ENCODE measurements at places on chromosomes 13 and 19.

GRCh38 chr19:9917321-9917720 lies 19.0 kb downstream of the OLFM2 start:
- DNase-seq, result no peak

GRCh38 chr13:33514362-33514761 lies 228.8 kb upstream of the STARD13 start:
- no peak for DNase-seq

DNA sequence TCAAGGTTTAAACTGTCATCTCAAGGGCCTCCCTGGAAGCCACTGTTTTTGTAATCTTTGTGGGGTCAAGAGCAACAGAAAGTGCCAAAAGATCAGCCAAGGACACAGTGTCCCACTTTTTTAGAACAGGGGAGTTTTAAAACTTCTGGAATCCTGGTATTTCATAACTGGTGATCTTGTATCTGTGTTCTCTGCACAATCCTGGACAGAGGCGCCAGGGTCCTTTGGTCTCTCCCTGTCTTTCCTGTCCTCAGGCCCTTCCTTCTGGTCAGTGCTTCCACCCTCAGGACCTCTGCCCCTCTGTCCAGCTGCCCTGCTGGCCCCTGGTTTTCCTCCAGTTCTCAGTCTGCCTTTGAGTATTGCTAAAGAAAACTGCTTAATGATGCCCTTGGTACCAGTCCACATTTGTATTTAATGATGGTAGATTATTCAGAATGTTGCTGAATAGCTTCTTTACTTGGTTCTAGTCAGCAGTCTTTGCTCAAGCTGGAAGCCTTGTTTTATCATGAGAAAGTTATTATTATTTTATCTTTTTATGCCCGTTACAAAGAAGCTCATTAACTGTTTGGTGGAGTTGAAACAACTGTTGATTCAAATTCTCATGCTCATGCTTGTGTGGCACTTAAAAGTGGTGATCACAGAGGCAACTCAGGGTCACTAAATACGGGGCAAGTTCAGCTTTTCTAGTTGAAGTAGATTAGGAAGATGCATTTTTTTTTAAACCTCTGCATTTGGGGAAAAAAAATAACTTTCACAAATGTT lies 47.5 kb downstream of the WASF3 start:
- no peak for DNase-seq

DNA sequence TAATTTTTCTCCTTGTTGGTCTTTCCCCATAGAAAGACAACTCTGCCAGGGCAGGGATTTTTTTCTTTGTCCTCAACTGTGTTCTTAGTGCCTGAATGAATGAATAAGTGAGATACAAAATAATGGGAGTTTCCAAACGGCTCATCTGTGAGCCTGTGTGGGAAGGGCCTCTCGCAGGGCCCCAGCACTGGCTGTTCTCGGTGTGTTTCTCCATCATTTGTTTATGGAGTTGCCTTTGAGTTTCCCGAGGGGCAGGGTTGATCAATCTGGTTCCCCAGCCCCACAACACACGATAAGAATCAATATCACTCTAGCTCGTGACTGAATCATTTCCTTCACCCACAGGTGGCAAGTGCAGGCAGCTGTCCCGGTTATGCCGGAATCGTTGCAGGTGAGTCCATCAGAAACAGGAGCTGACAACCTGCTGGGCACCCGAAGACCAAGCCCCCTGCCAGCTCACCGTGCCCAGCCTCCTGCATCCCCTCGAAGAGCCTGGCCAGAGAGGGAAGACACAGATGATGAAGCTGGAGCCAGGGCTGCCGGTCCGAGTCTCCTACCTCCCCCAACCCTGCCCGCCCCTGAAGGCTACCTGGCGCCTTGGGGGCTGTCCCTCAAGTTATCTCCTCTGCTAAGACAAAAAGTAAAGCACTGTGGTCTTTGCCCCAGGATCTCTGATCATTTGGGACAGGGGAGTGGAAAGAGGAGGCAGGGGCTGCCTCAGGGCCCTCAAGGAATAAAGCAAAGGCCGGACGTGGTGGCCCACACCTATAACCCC lies 14.9 kb downstream of the FXYD5 start:
- DNase-seq, result no peak

DNA sequence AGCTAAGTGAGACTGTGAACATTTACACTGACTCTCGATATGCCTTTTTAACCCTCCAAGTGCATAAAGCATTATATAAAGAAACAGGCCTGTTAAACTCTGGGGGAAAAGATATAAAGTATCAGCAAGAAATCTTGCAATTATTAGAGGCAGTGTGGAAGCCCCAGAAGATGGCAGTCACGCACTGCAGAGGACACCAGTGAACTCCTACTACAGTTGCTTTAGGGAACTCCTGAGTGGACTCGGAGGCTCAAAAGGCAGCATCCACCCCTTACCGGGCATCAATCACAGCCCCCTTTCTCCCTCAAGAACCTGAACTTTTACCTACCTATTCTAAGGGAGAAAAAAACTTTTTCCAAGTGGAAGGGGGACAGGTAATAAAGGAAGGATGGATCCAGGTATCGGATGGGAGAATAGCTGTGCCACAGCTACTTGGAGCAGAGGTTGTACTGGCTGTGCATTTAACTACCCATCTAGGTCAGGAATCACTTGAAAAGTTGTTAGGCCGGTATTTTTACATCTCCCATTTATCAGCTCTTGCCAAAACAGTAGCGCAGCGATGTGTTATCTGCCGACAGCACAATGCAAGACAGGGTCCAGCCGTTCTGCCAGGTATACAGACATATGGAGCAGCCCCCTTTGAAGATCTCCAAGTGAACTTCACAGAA lies 80.1 kb downstream of the ZNF486 start:
- peak; percentile 17 for DNase-seq

DNA sequence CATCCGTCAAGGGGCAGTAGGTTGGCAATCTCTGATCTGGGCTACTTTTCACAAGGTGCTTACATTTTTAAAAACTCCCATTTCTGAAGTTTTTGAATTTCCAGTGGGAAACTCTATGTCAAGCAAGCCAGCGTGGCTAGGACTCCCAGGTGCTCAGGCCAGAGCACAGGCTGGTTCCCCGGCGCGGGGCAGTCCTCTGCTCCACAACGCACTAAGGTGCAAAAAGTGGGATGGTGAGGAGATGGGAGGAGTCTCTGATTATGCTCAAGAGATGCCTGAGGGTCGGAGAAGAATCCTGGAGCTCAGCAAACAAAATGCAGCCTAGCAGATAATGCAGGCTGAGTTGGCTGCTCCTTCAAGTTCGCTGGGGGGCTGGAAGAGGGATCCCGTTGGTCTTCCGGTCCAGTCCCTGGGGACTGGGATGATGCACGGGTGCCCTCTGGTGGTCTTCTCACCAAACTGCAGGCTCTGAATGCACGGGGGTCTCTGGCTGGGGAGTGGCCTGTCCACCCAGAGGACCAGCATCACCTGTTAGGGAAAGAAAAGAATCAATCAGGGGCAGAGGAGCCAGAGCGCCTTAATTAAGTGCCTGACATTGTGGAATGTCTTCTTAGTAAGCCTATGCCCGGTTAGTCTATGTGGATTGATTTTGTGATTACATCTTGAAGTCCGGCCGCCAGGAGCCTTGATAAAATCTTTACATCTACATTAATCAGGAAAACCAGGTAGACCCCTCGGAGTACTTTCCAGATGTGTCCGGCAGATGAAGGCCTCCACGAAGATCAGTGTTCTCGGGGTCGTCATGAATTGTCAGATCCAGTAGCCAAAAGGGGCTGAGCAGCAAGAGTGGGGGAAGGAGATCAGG lies 244.4 kb upstream of the MAB21L1 start:
- peak; percentile 23 for DNase-seq

GRCh38 chr19:2399582-2399981 lies 27.8 kb downstream of the TIMM13 start:
- no peak for DNase-seq

DNA sequence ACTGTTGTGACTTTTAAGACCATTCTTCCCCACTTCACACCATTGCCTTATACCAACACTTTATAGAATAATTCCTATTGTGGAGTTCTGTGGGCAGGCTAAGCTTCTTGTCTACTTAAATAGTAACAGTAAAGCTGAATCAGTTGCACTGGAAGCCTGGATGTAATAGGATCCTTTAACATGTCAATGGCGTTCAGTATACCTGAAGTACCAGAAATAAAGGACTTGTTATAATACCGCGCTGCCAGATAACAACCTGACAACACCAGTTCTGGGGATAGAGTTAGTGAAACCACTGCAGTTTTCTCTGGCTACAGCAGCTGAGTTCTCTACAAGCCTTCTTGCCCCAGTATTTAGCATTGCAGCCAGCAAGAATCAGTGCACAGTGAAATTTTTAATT lies 52.0 kb upstream of the TNFRSF19 start:
- no peak for DNase-seq
